ENCODE measurements at places on chromosomes 16 and 17.

DNA sequence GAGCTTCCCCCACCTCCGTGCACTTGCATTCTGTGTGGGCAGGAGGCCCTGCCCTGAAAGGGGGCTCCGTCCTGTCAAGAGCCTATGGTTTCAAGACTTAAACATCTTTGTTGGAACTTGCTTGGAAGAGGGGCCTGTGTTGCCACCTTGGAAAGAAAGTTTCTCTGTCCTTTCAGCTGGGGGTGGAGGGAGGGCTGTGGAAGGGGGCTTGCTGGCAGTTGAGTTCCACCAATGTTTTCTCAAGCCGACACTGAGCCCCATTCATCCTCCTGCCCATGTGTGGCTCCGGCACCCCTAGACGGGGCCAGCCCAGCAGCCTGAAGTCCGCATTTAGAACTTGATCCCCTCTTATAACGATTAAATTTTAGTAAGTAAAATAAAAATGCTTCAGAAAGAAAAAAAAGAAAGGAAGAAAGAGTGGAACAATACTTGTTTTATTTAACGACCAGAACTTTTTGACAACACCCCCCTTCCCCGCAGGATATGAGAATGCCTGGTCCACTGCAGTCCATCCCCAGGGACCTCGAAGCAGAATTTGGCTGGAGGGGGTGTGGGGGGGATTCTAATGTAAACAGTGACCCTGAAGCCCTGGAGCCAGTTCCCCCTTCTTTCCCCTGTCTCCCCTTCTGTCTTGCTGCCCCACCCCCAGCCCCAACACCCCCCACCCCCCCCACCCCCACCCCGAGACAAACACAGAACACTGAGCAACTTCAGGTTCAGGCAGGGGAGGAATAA lies 26.9 kb upstream of the CLEC18A start:
- no peak overlapping the region for H3K4me3 ChIP-seq
- peaks cover 50% of the 10 kb centered on the region for H3K36me3 ChIP-seq
- H3K4me1 ChIP-seq = no peaks in the 10 kb centered on the region
- H3K27me3 ChIP-seq = no peaks in the 10 kb centered on the region

- H3K27ac ChIP-seq = no peak overlapping the region
- DNase-seq = no peak
- peaks cover 14% of the 10 kb centered on the region for H3K27me3 ChIP-seq
- peaks cover 6% of the 10 kb centered on the region for H3K4me1 ChIP-seq
- no peak overlapping the region for H3K4me3 ChIP-seq
Measured at GRCh38 chr16:24671455-24671954, 57.9 kb upstream of the TNRC6A start.

GRCh38 chr16:3690470-3690928 lies 26.8 kb downstream of the TRAP1 start:
- peaks cover 8% of the 10 kb centered on the region for H3K4me1 ChIP-seq
- peak; percentile 74 for DNase-seq
- no peak overlapping the region for H3K27ac ChIP-seq
- no peak overlapping the region for H3K4me3 ChIP-seq
- no peaks in the 10 kb centered on the region for H3K27me3 ChIP-seq
- peaks cover 40% of the 10 kb centered on the region for H3K36me3 ChIP-seq

- no peak for DNase-seq
- peak overlapping the region; percentile 88 for H3K4me3 ChIP-seq
- H3K36me3 ChIP-seq = no peaks in the 10 kb centered on the region
- H3K27me3 ChIP-seq = no peaks in the 10 kb centered on the region
- peaks cover 10% of the 10 kb centered on the region for H3K4me1 ChIP-seq
Measured at GRCh38 chr16:47780213-47780875, 319.2 kb downstream of the PHKB start.

DNA sequence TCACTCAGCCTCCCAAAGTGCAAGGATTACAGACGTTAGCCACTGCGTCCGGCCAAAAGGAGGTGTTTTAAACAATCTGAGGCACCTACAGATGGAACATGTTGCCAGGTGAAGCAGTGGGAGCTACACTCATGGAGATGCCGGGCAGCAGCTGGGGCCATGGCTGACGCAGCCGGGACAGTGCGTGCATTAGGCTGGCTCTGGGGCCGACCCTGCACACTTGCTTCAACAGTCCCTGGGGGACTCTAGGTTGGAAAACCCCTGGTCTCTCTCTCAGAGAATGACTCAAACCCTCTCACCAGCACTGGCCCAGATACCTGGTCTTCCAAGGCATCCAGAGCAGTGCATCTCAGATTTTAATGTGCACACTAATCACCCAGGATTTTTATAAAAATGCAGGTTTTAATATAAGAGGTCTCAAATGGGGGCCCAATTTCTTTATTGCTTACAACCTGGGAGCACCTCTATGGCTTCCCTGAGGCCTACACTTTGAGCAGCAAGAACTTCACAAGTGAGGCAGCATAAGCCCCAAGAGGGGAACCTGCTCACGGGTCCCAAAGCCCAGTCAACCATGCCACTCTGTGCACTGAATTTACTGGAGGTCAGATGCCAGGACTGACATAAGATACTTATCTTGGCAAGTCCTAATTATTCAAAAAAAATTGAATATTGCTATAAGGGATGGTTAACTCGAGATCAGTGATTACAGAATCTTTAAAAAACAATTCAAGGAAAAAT lies 70.8 kb upstream of the TRAP1 start:
- peaks cover 41% of the 10 kb centered on the region for H3K4me1 ChIP-seq
- DNase-seq = peak; percentile 36
- H3K4me3 ChIP-seq = peak overlapping the region; percentile 41

DNA sequence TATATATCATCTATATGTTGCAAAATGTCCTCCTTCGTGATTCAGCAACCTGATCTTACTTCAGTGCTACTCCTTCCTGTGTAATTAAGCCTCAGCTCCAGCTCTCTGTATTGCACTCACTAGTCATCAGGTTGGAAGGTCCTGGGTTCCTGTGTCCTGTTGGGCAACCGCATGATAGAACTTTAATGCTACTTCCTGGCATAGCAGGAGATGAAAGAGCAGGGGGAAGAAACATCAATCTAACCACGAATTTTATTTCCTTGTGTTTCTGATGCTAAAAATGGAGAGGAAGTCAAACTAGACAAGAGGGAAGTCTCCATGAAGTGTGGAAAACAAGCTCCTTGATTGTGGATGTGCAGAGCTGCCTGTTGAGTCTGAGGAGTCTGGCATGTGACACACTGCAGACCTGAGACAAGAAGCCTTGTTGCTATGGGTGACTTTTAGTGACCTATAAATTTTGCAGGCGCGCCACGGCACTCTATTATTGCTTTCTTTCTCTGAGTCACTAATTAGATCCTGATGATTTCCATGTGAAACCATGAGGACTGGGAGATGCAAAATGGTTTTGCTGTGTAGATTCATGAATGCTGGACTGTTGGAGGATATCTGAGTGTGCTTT lies 25.6 kb downstream of the IGSF6 start:
- H3K27ac ChIP-seq = no peak overlapping the region
- H3K4me3 ChIP-seq = no peak overlapping the region
- peaks cover 71% of the 10 kb centered on the region for H3K36me3 ChIP-seq

DNA sequence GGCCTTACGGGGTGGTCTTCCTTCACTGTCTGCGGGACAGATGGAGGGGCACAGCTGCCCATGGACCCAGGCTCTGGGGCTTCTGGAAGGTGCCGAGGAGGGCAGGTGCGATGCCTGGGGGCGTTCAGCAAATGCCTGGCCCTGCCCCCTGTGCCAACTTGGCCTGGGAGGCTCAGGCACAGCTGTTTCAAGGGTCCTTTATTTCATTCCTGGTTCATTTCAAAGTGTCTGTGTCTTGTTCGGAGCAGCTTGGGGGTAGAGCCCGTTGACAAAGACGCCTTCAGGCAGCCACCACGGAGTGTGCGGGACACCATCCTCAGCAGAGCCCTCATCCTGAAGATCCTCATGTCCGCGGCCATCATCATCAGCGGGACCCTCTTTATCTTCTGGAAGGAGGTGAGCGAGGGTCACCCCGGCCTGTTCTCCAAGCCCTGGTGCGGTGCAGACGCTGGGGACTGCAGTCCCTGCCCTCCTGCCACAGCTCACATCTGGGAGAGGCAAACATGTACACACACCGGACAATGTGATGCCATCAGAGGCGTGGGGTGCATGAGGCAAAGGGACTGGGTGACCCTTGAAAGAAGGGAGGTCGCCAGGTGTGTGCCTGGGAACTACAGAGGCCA lies 43.9 kb downstream of the MEAK7 start:
- H3K4me1 ChIP-seq = no peaks in the 10 kb centered on the region
- H3K27me3 ChIP-seq = no peaks in the 10 kb centered on the region
- H3K4me3 ChIP-seq = no peak overlapping the region
- H3K36me3 ChIP-seq = peaks cover 12% of the 10 kb centered on the region
- no peak for DNase-seq
